CD4-positive, alpha-beta memory T cell (primary cell): ENCODE measurements at places on chromosomes 3 and 15.

- DNase-seq = no peak
Measured at GRCh38 chr3:100480081-100480480, 12.3 kb upstream of the TMEM45A start.

- DNase-seq = no peak
Measured at GRCh38 chr3:4957978-4958377, 21.3 kb upstream of the BHLHE40 start.

GRCh38 chr15:26091184-26091583 is 228.1 kb upstream of the ATP10A start:
- no peak for DNase-seq

- DNase-seq = no peak
Measured at GRCh38 chr3:175940243-175940642, 1081.1 kb downstream of the NAALADL2 start.
